ENCODE measurements at places on chromosomes 7 and 10.
A peak's percentile ranks its signal among the peaks of the same experiment; 100 is the strongest.

DNA sequence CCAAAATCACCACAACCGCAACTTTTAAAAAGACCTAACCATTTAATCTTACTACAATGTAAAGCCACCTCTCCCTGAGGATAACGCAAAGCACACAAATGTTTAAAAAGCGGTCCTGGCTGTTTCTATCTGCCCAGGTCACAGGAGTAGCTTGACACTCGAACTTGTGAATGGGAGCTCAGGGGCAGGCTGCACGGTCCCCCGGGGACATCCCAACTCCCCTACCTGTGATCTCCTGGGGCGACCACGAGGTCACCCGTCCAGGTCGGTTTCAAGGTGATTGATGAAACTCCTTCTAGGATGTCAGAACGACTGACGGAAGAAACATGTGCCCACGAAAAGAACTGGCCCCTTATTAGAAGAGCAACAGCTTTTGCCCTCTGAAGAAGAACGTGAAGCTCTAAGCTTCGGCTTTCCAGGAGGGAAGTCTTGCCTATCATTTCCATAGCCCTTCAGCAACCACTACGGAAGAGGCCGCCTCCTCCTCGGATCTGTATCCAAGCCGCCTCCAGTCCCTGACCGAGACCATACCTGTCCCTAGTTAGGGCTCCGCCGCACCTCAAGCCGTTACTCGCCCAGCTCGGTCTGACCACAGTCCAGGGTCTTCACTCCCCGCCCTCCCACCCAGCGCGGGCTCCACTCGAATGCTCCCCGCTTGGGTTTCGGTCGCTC lies 459 bp downstream of the CYCS start:
- no peak for DNase-seq

GRCh38 chr10:4352414-4352961 lies 473.5 kb upstream of the AKR1E2 start:
- peak; percentile 79 for DNase-seq

DNA sequence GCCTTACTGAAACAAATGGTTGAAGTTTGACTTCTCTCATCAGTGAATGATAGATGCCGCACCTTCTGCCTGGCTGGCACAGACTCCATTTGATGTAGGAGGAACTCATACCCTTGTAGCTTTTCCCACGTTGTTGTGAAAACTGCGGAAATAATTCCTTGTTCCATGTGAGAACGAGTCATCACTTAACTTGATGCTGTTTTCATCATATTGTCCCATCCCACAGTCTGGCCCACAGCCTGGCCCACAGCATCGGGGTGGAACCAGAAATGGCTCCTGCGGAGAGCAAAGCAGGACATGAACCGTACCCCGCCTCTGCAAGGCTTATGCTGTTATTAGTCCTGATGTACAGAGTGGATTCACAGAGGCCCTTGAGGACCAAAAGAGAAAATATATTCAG lies 587.0 kb downstream of the SDK1 start:
- DNase-seq: no peak

DNA sequence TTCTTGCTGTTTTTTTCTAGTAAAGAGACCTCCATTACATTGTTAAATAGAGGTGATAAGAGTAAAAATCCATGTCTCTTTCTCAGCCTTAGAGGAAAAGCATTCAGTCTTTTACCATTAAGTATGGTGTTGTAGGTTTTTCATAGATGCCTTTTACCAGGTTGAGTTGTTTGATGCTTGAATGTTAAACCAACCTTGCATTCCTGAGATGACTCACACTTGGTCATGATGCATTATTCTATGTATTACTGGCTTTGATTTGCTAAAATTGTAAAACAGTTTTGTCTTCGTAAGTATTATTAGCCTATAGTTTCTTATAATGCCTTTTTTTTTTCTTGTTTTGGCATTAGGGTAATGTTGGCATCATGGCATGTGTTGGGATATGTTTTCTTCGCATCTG lies 90.0 kb downstream of the ANKRD61 start:
- no peak for DNase-seq

GRCh38 chr10:110793886-110794285 lies 77.8 kb upstream of the PDCD4 start:
- DNase-seq: no peak

DNA sequence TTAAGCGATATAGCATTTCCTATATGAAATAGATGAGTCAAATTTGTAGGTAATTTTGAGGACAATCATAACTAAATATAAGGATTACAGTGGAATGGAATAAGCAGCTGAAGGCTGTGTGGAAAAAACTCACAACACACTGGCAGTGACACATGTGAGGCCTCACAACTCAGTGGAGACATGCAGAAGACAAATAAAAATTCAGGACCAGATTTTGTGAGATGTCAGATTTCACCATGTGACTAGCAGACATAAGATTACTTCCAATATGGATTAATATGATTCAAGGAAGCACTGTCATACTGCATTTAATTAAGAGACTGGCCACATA lies 17.6 kb downstream of the ERLIN1 start:
- DNase-seq: no peak

GRCh38 chr10:62048919-62049623 lies 147.6 kb downstream of the ARID5B start:
- DNase-seq: peak; percentile 94

DNA sequence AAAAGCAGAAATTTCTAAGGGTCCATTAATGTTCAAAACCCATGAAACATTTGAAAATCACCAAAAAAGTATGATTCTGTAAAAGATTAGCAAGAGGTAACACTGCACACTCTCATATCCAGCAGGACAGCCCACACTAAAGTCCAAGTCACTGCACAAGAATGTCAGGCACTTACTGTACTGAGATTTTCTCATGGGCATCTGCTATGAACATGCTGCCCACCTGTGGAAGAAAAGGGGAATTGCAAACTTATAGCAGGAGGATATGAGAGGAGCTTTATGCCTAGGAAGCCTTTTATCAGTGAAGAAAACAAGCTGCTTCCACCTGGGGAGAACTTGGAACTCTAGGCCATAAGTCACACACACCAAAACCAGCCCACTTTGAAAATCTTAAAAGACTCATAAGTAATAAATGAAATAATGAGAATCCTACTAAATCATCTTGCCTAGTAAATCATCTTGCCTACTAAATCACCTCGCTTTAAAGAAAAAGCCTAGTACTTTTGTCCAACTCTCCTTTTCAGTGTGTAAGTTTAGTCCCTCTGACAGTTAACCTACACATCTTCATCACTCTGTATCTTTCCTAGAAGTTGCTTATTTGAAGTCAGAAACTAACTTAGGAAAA lies 46.1 kb downstream of the ARMH3 start:
- DNase-seq: peak; percentile 73

DNA sequence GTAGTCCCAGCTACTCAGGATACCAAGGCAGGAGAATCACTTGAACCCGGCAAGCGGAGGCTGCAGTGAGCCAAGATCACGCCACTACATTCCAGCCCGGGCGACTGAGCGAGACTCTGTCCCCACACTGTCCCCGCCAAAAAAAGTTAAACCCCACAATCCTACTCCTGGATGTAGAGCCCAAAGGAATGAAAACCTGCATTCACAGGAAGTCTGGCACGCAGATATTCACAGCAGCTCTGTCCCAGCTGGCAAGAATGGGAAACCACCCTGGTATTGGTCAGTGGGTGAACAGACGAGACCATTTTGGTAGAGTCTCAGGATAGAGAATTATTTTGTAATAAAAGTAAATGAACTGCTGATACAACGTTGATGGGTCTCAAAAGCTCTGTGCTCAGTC lies 225.2 kb downstream of the MAD1L1 start:
- DNase-seq: no peak

DNA sequence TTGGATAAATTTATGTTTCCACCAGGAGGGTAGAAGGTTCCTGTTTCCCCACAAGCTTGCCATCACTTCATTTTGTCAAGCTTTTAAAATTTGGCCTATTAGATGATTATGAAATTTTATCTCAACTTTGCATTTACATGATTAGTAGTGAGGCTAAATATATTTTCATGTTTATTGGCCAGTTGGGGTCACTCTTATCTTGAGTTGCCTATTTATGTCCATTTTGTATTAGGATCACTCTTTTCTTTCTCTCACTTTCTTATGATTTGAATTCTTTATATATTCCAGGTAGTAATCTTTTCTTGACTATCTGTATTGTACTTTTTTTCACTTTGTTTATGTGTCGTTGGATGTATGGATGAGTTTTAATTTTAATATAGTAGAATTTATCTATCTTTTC lies 218.6 kb upstream of the SLC26A5 start:
- no peak for DNase-seq
